ENCODE measurements at places on chromosomes 12 and 14. TPM values are rescaled to one million over a fixed set of nuclear protein-coding genes. Genes with fewer than 3 reads are reported as not detected.

GRCh38 chr12:71138011-71138410 is 19.8 kb downstream of the TSPAN8 start:
- DNase-seq: no peak

KRT77 gene
- total RNA-seq: 0.96 TPM

DNA sequence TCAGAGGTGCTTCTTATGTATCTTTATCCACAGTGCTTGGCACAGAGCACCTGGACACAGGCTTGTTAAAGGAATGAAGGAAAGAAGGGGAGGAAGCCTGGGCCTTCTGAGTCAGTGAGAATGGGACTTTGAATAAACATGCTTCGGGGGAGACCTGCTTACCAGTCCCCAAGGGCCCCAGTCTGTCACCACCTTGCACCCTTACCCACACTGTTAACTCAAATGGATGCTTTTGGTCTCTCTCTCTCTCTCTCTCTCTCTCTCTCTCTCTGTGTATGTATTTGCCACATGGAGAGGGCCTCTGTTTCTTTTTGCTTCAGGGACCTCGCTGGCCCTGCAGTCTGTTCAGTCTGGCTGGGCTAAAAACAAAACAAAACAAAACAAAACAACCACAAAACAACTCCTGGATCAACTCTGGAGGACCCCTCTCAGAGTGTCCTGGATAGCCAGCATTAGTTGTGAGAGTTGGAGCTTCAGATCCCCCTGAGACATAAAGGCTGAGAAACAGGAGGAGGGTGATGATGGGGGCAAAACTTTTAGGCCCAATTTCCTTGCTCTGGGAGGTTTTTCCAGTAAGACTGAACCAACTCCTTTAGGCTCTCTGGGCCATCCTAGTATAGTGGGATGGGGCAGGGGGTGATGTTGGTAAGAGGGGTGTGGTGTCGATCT is 1.9 kb downstream of the KIF5A start:
- DNase-seq: no peak

- no peak for DNase-seq
These were observed 34.9 kb downstream of the WIF1 start for GRCh38 chr12:65086236-65086635.

GLIPR1 gene
- 43.1 TPM for total RNA-seq

GRCh38 chr12:96069511-96070231 is 34.3 kb upstream of the LTA4H start:
- DNase-seq: no peak

DNA sequence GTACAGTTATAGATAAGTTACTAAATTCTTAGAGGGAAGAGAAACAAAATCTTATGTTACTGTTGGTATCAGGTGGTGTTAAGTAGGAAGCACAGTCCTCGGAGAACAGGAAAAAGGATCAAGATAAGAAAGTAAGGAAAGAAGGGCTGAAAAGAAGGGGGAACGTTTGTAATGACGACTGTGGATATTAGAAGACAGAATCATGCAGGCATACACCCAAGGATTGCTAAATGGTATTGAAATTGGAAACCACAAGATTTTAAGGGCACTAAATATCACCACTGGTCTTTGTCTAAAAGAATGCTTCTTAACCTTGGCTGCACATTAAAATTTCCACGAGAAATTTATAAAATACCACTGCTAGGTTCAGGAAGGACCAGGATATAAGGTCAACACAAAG is 34.1 kb upstream of the ERGIC2 start:
- DNase-seq: no peak
